ENCODE measurements at places on chromosomes 5 and 9.

DNA sequence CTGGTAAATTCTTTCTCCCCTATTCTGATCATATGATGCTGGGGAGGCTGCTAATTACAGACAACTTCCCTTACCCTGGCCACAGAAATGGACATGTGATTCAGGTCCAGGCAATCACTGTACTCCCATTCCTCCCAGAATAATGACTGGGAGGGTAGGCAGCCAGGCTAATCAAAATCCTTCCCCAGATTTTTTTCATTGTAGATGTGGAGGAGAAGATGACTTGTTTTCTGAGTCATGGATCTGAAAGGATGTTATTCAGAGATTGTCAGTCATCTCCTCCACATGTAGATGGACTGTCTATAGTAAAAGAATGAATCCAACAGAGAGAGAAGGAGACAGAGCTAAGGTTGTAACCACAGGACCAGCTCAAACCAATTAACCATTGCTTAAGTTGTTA lies 123.9 kb upstream of the PUM3 start:
- no peak for DNase-seq

DNA sequence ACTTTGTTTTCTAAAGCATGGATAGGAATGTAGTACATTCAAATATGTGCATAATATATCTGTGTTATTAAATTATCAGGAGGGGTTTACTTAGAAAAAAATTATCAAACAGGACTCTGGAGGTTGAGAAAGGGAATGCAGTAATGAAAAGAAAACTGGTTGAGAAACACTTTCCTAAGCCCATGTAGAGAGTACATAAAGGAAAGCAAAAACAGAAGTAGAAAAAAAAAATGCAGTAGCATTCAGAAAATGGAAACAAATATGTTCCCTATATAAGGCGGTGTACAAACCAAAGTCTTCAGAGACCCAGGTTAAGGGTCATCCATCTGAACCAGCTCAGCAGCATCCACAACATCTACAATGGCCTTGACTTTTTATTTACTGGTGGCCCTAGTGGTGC lies at the start of gene IFNA8:
IFNA8 (plus strand) TSS at position 301 of the 400 bp plus-strand sequence; CDS start at position 361, 60 bp downstream.
- DNase-seq = no peak

DNA sequence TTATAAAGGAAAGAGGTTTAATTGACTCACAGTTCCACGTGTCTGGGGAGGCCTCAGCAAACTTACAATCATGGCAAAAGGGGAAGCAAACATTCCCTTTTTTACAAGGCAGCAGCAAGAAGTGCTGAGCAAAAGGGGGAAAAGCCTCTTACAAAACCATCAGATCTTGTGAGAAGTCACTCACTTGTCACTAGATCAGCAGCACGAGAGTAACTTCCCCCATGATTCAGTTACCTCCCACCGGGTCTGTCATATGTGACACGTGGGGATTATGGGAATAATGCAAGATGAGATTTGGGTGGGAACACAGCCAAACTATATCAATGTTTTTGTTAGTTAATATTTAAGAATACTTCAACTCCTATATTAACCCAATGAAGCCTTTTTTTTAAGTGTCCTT lies 275.2 kb upstream of the CDH9 start:
- no peak for DNase-seq

DNA sequence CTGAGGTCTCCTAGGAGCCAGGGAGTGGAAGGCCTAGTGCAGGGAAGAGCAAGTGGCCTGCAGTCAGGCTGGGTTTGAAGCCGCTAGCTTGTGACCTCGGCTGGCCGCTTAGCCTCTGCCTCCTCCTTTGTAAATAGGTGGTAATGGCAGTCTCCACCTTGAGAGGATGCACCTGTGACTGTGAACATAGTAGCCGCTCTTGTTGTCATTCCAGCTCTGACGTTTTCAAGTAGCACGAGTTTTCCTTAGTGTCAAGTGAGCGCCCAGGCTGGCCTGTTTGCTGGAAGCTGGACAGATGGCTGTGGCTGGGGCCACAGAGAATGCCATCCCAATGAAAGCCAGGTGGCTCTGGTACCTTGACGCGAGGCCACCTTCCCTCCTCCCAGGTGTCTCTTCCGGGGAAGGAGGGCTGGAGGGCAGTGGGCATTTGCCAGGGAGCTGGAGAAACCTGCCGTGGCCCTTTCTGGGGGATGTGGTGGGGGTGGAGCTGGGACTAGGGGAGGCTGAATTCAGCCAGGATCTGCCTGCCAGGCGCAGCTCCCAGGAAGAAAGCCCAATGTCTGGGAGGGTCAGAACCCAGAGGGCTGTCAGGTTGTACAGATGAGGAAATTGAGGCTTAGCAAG lies 2.5 kb downstream of the ASS1 start:
- no peak for DNase-seq

DNA sequence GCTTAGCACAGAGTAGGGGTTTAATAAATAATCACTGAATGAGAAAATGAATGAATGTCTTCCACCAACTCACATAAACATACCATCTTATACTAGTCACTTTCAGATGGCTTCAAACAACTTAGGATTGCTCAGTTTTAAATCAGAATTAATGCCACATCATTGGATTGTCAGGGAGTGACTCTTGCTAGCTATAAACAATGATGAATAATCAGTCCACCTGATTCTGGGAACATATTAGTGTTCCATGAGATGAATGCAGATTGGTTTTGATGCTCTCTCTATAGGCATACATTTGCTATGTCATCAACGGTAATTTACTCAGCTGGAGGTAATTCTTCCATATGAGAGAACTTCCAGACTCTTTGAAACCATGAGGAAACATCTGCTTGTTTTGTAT lies 97.4 kb downstream of the CDH9 start:
- DNase-seq = no peak

- no peak for DNase-seq
These were observed 6.4 kb upstream of the SLC2A8 start for GRCh38 chr9:127390563-127390962.

GRCh38 chr5:77431286-77431685 lies 60.8 kb downstream of the WDR41 start:
- DNase-seq = no peak

- no peak for DNase-seq
These were observed 17.0 kb downstream of the ACO1 start for GRCh38 chr9:32401488-32401887.

Measured in GM18507 (cell line).